ENCODE measurements at places on chromosomes 13 and 19. TPM values are rescaled to one million over a fixed set of nuclear protein-coding genes. Genes with fewer than 3 reads are reported as not detected.

DNA sequence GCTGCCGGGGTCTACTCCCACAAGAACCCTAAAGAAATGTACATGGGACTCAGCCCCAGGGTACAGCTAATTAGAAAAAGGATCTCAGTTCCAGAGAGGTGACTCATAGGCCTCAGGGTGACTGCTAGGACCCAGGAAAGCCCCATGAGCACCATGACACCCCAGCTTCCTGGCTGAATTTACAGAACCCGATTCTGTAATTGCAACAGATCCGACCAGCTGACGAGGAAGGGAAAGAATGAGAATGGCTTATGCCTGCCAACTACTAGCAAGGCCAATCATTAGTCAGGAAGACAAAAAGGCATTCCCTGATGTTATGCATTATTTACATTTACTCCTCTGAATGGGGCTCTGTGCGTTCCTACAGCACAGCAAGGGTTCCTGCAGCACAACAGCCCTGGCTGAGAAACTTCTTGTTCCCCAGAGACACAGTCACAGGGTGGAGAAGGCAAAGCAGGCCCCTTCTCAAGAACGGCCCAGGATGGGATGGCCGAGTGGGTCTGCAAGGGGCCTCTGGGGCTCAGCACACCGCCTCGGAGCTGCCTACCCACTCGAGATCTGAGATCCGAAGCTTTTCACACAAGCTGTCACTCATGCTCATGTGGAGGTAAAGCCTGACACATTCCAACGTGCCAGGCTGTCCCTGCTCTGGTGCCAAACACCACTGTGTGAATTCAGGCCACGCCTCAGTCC is 27.2 kb downstream of the PBX4 start:
- no peaks in the 10 kb centered on the region for H3K27me3 ChIP-seq
- H3K27ac ChIP-seq: peak overlapping the region; percentile 33
- no peaks in the 10 kb centered on the region for H3K36me3 ChIP-seq

DNA sequence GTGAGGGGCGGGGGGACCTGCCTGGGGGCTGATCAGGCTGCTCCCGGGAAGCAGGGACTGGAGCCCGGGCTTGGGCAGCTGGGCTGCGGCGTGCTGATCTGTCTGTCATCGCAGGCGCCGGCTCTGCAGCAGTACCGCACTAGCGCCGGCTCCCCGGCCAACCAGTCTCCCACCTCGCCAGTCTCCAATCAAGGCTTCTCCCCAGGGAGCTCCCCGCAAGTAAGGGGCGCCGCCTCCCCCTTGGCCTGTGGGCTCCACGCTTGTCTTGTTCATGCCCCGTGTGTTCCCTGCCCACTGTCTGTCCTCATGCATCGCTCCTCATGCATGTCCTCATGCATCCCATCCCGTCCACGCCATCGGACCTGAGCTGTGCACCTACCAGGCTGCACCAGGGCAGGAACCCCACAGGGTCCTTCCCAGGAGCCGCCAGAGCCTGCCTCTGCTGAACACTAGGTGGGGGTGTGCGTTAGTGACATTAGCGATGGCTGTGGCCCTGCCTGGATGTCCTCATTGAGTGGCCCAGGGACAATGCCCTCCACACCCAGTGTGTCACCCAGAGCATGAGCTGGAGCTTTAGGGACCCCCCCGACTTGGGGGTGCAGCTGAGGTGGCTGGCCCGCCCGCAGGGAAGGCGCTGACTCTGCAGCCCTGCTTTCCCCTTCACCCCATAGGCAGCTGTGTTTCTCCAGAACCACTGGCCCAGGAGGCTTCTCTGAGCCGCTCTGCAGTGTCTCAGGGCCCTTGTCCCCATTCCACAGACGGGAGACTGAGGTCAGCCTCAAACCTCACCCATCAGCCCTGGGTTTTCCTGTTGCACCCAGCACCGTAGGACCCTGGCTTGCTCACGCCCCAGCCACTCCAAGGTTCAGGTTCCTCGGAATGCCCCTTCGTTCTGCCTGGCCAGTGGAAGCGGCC is 19.5 kb downstream of the COMP start:
- H3K4me3 ChIP-seq: no peak overlapping the region
- no peaks in the 10 kb centered on the region for H3K27me3 ChIP-seq
- H3K36me3 ChIP-seq: no peaks in the 10 kb centered on the region
- no peak for DNase-seq
- no peak overlapping the region for H3K27ac ChIP-seq
- peaks cover 10% of the 10 kb centered on the region for H3K4me1 ChIP-seq

- peaks cover 25% of the 10 kb centered on the region for H3K36me3 ChIP-seq
- H3K4me1 ChIP-seq: no peaks in the 10 kb centered on the region
- H3K27me3 ChIP-seq: no peaks in the 10 kb centered on the region
- no peak overlapping the region for H3K4me3 ChIP-seq
- H3K27ac ChIP-seq: no peak overlapping the region
These were observed 14.7 kb downstream of the PIN1 start for GRCh38 chr19:9849791-9850190.

- H3K27me3 ChIP-seq: no peaks in the 10 kb centered on the region
- no peak overlapping the region for H3K4me3 ChIP-seq
- H3K27ac ChIP-seq: no peak overlapping the region
These were observed 63.1 kb downstream of the CEBPG start for GRCh38 chr19:33436360-33437345.

DNA sequence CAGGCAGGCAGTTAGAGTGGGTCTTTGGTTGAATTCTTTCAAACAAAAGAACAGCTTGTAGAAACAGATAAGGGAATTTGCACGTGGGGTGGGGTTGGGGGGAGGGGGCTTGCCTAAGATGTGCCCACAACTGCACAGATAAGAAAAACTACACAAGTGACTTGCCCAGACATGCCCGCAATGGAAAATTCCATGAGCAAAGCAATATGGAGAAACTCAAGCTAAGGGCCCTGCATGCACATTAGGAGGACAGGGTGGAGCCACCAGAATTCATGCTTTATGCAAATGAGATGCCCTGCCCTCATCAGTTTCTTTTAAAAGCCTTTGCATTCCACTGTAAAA is 755.6 kb upstream of the MIR17HG start:
- H3K4me1 ChIP-seq: no peaks in the 10 kb centered on the region
- no peak overlapping the region for H3K27ac ChIP-seq
- no peak for DNase-seq

GRIK5 gene
- polyA plus RNA-seq: 4.7 TPM
